ENCODE measurements at places on chromosomes 7 and 10.

GRCh38 chr10:123614888-123615287, 51.3 kb upstream of the GPR26 start:
- peak; percentile 41 for DNase-seq

- DNase-seq, result no peak
These were observed 42.1 kb downstream of the WBP1L start for GRCh38 chr10:102785818-102786217.

GRCh38 chr10:3048119-3049019, 19.0 kb upstream of the PFKP start:
- DNase-seq, result no peak

- no peak for DNase-seq
These were observed 204.4 kb downstream of the TPST1 start for GRCh38 chr7:66409493-66409892.

- DNase-seq, result peak; percentile 26
These were observed 18.9 kb downstream of the CAMK2G start for GRCh38 chr10:73855413-73855812.

DNA sequence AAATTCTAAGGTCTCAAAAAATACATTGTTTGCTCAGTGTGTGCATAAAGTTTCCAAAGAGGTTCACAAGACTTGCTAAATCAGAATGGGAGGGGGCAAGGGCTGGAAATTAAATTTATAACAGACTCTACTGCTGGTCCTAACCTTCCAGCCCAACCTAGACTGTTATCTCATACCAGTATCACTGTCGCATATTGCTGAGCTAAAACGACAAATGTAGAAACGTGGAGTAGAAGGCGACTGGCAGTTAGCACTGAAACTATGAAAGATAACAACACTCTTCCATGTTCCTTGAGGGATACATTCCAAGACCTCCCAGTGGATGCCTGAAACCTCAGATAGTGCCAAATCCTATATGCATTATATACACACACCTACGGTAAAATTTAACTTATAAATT, 514.3 kb downstream of the KCNMA1 start:
- no peak for DNase-seq

GRCh38 chr7:156363751-156364150, 276.8 kb upstream of the RNF32 start:
- no peak for DNase-seq

DNA sequence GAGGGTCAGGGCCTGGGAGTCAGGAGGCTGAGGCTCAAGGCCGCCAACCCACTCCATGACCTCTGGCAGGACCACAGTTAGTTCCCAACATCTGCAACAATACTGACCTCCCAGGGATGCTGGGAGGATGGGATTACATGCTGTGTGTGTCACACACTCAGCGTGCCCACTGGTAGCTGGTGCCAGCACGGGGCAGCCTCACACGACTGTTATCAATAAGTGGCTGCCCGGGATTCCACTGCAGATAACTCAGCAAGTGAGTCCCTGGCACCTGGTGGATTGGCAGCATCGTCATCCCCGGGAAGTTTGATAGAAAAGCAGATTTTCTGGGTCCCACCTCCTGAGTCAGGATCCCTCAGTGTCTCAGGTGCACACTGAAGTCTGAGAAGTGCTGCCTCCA, 110.3 kb downstream of the SLIT1 start:
- no peak for DNase-seq

GRCh38 chr10:69878038-69878437, 76.3 kb downstream of the COL13A1 start:
- no peak for DNase-seq

GRCh38 chr10:97687785-97688781, 1.0 kb upstream of the AVPI1 start:
- DNase-seq, result peak; percentile 21

- DNase-seq, result peak; percentile 61
These were observed 94.0 kb downstream of the SLC37A3 start for GRCh38 chr7:140304191-140304799.

DNA sequence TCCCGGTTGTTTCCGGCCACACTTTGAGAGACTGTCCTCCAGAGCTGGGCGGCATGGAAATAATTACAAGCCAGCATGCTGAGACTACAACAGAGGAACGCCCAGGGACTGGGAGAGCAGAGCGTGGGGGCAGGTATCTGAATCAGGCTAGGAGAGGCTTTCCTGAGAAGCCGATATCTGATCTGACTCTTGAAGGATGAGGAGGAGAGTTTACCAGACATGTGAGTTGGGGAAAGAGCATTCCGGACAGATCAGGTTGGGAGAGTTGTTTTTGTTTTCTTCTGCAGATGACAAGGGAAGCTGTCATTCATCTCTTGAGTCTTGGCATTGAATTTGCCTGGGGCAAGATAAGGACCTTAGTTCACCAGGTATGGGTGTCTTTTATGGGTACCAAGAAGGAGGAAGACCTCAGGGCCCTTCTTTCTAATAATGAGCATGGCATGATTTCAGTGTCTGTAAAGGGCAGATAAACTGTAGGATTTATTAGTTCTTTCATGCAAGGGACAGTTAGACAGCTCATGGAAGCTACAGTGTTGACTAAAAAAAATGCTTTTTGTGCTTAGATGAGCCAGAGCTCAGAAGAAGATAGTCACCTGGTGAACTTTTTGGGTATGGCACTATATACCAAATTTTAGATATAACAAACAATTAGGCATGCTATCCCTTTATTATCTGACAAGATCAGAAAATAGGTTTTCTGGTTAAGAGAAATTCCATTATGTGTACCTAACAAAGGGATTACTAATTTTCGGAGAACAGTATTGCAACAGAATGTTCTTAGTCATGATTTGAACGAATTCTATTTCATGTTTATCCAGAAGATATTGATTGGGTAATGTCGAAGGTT, 36.2 kb downstream of the WBP1L start:
- DNase-seq, result peak; percentile 58

DNA sequence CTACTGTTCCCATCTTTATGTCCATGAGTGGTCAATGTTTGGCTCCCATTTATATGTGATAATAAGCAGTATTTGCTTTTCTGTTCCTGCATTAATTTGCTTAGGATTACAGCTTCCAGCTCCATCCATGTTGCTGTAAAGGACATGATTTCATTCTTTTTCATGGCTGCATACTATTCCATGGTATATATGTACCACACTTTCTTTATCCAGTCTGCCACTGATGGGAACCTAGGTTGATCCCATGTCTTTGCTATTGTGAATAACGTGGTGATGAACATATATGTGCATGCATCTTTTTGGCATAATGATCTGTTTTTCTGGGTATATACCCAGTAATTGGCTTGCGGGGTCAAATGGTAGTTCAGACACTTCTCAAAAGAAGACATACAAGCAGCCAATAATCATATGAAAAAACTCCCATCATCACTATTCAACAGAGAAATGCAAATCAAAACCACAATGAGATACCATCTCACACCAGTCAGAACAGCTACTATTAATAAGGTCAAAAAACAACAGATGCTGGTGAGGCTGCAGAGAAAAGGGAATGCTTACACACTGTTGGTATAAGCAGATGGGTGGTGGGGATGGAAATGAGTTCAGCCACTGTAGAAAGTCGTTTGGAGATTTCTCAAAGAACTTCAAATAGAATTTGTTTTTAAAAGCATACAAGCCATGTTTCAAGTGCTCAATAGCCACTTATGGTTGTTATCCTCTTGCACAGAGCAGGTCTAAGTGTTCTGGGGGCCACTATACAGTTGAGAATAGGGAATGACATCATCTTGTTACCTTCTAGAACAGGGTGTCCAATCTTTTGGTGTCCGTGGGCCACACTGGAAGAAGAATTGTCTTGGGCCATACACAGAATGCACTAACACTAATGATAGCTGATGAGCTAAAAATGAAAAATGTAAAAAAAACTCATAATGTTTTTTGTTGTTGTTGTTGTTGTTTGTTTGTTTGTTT, 23.2 kb upstream of the SDK1 start:
- DNase-seq, result no peak

- DNase-seq, result no peak
These were observed 4.8 kb downstream of the PITRM1 start for GRCh38 chr10:3167611-3168330.

- no peak for DNase-seq
These were observed 121.7 kb downstream of the MACC1 start for GRCh38 chr7:20095436-20095835.

DNA sequence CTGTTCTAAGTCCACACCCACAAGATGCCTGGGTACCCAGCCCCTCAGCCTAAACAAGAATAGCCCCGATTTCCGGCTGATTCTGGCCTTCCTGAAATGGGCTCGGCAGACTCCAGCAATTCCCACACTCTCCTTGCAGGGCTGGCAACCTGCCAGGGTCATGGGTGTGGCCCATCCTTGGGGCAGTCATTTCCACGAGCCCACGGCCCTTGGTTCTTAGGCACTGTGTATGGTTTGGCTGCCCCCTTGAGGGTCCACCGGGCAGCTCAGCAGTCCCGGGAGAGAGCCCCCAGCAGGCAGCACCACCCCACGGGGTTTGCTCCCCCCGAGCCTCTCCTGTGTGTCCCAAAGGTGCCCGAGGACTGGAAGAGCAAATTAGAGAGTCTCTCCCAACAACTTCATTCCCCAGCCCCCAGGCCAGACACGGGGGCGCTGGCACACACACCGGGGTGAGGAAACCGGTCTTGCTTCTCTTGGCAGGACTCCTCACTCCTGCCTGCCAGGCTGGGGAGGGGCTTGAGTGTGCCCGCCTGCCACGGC, 142.2 kb downstream of the EMX2 start:
- DNase-seq, result peak; percentile 26

- no peak for DNase-seq
These were observed 1.9 kb upstream of the ITIH2 start for GRCh38 chr10:7701158-7701742.

- DNase-seq, result no peak
These were observed 72.1 kb downstream of the WNT2 start for GRCh38 chr7:117250801-117251200.

GRCh38 chr10:955820-956217, 24.3 kb upstream of the LARP4B start:
- DNase-seq, result no peak

DNA sequence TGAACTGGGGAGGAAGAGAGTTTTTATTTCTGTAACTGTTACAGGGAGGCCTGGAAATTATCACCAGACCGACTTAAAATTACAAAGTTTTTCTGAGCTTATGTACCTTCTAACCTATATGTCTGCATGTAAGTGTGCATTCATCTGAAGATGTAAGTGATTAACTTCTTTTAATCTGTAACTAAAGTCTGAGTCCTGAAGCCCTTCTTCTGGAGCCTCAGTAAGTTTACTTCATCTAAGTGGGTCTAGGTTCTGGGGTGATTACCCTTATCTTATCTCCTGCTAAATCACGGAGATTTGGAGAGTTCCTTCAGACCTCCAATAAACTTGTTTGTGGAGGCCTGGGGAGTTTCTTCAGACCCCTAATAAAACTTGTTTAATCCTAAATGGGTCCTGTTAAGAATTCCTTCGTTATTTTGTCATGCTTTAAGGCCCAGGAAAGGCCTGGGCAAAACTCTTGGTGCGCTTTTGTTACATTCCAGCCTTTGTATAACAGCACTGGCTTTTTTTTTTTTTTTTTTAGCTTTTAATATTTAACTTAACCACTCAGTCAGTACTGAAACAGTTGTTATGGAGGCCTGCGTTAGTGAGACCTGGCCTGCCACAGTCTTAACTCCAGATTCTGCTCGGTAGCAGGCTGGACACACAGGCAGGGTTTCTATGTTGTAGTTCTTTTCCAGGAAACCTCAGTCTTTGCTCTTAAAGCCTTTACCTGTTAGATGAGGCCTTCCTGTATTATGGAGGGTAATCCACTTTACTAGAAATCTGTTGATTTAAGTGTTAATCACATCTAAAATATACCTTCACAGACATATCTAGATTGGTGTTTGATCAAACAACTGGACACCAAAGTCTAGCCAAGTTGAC, 33.0 kb downstream of the TPST1 start:
- no peak for DNase-seq

DNA sequence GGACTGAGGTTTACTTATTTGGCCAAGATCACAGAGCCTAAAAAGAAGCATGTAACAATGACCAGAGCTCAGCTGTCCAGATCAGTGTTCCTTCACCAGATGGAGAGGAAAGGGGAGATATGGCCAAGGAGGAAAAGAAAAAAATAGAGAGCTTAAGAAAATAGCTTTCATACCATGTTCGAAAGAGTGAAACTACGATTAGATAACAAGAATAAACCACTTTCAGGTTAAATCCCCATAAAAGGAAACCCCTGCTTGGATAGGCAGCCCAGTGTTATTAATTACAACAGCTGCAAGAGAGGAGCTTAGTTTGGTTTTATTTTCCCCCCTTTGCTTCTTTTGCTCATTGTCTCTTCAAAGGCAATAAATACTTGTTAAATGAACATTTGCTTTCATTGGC, 160.8 kb downstream of the ZNF438 start:
- DNase-seq, result no peak

- no peak for DNase-seq
These were observed 36.2 kb downstream of the GOT1 start for GRCh38 chr10:99394256-99394655.

DNA sequence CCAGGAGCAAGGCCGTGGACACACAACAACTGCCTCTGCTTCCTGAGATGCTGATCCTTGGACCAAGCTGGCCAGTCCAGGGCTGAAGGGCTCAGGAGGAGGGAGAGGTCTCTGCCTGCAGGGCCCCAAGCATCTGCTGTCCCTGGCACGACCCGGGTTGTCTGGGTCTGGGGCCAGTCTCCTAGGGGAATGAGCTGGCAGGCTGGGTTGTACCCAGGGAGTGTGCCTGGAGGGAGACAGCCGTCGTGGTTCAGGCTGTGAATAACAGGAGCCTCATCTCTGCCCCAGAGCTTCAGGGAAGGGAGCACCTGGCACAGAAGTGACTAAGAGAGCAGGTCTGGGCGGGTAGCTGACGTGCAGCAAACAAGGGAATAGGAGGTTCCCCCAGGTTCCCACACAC, 17.9 kb upstream of the SERPINE1 start:
- DNase-seq, result no peak

DNA sequence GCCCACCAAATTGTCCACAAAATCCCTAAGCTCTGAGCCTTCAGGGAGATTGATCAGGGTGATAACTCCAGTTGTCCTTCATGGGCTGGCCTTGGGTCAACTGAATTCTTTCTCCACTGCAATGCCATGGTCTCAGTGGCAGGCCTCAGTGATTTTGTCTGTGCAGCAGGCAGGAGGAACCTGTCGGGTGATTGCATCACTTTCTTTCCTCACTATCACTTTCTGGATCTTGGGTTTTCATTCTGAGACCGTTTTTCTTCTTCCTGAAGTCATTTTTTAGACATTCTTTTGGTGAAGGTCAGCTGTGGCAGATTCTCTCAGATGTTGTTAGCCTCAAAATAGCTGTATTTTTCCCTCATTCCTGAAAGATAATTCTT, 28.8 kb upstream of the LCOR start:
- DNase-seq, result no peak

DNA sequence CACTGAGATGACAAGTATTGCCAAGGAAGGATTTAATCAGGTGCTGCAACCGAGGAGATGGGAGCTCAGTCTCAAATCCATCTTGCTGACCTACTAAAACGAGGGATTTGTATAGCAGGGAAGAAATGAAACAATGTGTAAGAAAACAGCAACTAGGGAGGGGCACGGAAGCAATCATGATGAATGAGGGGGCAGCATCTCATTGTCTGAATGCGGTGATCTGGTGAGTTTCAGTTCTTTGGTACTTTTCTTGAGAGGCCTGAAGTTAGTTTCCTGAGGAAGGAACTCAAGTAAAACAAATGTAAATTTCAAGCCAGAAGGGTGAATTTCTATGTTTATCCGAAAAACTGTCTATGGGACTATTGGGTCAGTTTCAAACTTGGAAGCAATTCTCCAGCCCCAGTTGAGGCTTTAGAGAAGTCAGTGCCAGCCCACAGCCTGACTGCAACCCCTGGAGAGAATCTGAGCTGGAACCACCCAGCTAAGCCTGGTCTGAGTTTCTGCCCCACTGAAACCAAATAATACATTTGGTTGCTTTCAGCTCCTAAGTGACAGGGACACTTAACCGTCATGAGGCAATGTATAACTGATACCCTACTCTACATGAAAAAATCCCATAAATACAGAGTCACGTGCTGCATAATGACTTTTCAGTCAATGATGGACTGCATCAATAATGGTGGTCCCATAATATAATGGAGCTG, 45.8 kb upstream of the TNS3 start:
- DNase-seq, result no peak
